Panc1 (cell line): ENCODE measurements at places on chromosomes 7 and 10.

DNA sequence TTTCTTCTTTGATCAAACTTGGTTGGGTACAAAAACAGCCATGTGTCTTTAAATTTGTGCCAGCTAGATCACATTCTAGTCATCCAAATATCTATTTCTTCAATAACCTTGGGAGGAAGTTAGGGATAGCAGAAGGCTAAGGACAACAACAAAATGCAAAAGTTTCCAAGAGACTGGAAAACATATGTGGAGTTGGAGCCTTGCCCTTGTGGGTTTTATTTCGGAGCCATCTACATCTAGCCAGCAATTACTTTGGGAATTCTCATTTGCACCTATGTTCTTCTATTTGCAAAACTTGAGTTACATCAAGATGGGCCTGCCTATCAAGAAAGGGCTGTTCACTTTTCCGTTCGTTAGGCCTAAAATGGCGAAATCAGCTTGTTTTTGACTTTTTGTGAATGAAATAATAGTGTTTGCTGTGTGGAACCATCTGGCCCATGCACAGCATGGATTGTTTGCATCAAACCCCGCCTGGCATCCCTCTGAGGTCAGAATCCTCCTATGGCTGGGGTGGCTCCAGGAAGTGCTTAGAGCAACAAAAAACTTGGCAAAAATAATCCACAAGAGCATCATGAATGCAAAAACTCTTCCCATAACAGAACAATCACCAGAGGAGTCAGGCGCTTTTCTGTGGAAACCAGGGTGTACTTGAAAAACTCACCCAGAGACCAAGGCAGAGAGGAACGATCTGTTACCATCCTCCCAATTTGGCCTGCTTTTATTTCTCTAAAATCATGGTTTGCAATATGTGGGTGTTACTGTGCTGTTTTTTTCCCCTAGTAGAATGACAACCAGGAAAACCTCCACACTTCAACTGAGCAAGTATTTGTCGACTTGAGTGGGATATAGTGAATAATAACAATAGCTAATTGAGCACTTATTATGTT is 36.2 kb upstream of the XPNPEP1 start:
- DNase-seq: no peak

GRCh38 chr7:2725178-2726105 is 37.4 kb downstream of the AMZ1 start:
- DNase-seq: no peak

- no peak for DNase-seq
These were observed 88.7 kb downstream of the SLIT1 start for GRCh38 chr10:97097084-97097433.

GRCh38 chr7:22433710-22434460 is 66.1 kb downstream of the STEAP1B start:
- DNase-seq: no peak

DNA sequence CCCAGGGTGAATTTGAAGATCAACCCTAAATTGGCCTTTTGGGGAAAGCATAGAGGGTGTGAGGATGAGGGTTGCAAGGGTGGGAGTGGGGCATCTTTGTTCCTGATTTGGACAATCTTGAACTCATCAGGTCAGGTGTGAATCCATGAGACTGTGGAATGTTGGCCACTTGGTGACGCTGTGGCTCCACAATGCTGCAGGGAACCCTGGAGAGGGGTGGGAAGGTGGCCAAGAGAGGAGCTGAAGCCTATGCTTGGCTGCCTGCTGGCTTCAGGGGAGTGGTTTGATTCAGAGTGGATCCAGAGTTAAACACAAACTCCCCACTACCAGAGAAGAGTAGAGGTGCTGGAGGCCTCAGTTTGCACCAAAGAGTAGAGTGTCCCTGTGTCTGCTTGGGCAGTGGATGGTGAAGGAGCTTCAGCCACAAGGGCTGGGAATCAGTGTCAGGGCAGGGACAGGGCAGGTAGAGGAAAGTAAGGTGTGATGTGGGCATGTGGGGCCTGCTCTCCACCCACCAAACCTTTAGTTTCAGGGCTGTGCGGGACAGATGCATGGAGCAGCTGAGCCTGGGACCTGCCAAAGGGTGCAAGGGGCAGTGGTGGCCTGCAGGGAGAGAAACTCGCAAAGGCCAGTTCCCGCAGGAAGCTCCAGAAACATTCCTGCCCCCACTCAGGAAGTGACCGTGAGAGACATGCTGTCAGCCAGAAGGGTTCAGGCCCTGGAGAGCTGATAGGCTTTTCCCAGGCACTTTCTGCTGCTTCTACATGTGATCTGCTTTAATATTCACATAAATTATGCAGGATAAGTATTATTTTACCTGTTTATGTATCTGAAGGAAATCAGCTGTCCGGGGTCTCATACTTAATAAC is 81.0 kb upstream of the PRSS58 start:
- DNase-seq: no peak

DNA sequence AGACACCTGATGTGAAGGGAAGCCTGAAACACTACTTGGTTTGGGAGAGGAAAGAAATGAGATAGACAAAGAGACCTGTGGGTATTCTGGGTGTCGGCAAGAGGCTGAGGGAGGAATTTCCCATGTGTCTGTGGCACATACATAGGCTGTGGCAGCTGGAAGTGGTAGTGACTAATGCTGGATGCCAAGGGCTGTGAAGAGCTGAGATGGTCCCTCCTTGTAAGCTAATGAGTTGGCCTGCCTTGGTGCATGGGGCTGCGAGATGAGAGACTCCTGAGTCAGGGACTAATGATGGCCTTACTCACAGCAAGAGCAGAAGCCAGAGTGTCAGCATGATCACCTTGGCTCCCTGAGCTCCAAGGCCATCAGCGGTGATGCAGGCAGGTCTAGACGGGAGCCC is 119.0 kb upstream of the EEPD1 start:
- DNase-seq: no peak

DNA sequence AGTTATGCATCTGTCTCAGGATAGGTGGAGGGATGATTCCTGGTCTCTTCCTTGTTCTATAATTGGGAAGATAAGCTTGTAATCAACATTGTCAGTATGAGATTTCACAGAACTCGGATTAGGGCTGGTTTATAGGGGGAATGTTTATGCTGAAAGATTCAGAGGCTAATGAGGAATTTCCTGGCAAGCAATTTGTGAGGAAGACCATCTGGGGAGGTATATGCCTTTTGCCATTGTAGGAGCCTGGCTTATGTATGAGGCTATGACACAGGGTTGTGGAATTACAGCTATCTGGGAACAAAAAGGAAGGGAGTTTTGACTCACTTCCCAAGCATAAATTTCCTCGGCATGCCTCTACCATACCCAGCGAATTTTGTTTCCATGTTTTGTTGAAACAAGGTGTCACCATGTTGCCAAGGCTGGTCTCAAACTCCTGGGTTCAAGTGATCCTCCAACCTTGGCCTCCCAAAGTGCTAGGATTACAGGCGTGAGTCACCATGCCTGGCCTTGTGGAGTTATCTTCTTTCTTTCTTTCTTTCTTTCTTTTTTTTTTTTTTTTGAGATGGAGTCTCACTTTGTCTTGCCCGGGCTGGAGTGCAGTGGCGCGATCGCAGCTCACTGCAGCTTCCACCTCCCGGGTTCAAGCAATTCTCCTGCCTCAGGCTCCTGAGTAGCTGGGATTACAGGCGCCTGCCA is 1.6 kb upstream of the COPS6 start:
- DNase-seq: no peak
